Activated CD8-positive, alpha-beta memory T cell treated with anti-CD3 and anti-CD28 coated beads for 1 hour (primary cell): ENCODE measurements at places on chromosomes 7 and 10.

- peak; percentile 27 for DNase-seq
Observed at GRCh38 chr10:5291501-5292195, 73.1 kb upstream of the UCN3 start.

DNA sequence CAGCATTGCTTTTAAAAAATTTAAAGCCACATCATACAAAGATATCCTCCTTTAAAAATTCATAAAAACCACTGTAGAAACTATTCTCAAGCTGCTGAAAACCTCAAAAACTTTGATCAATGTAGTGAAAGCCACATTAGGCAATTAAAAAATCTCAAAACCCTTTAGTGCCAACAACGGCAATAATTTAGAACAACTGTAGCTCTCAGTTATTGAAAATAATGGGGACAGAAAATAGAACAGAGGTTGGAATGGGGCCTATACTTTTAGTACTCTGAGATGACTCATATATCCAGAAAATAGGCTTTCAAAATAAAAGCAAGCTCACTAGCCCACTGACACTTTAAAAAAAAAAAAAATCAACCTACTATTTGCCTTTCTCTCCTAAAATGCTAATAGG is 87.5 kb downstream of the GSAP start:
- no peak for DNase-seq

DNA sequence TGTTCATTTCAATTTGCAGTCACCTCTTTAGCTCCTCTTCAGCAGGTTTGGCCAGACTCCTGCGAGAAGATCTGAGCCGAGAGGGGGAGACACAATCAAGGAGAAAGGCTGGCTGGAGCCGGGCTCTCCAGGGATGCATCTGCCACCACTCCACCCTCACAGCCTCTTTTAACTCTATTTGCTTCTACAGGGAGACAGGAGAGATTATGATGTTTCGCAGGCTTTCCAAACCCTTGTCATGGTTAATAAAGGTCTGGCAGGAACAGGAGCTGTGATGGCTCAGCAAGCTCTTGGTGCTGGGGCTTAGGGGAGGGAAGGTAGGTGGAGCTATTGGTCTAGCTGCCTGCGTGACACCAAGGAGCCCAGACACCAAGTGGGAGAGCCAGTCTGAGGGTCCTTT is 448.1 kb upstream of the PODXL start:
- DNase-seq, result no peak

GRCh38 chr7:100892364-100893317 is 3.0 kb downstream of the ACHE start:
- no peak for DNase-seq

DNA sequence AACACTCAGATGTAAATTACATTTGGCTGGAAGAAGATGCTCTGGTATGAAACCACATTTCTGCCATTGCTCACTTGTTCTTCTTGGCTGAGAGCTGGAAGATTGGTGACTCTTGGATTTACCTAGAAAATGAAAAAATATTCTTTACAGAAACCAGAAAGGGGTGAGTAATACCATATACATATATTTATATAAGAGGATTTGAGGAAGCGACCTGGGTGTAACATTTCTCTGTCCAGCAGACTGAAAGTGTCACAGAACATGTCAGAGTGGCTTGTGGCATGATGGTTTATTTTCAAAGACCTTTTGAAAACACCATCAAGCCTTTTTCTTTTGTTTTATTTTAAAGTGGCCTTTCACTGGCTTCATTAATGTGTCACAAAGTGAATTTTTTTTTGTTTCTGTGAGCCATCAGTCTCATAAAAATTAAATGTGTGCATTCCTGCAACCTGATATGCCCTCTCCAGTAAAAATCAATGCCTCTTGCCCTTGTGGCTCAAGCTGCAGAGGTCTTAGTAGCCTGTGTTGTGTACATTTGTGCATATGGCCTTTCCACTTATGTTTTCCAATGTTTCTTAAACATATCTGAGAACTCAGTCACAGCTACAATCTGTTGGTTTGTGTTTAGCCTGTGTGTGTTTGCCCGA is 23.5 kb downstream of the CREB5 start:
- no peak for DNase-seq

- no peak for DNase-seq
Observed at GRCh38 chr10:69335063-69335587, 56.8 kb downstream of the HK1 start.

DNA sequence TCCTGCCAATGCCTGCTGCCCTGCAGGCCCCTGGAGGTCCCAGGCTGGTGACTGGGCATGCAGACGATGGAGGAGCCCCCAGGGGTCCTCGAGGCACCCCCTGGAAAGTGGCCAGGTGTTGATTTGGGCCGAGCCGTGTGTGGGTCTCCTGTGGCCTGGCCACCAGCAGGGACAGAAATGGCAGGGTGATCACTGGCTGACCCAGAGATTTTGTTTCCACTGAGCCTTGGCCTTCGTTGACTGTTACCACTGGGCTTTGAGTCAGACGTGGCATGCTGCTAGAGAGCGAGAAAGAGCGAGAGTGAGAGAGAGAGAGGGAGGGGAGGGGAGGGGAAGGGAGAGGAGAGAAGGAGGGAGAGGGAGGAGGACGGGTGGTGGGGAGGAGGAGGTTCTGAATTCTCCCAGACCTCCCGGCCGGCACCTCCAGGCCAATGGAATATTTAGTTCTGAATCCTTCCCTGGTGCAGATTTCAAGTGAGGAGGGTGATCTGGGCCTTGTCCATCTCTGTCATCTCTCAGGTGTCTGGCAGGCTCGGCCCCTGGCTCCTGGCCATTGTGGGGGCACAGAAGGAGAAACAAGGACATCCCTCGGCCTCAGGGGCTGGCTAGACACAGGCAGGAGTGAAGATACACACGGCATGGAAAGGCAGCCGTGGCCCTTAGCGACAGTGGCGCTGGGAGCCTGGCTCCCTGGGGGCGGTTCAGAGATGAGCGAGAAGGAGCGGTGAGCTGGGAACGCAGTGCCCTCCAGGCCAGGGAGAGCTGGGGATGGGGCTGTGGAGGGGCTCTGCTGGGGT is 58.2 kb downstream of the GLRX3 start:
- DNase-seq, result no peak

GRCh38 chr10:1659221-1659791 is 78.0 kb downstream of the ADARB2 start:
- no peak for DNase-seq

DNA sequence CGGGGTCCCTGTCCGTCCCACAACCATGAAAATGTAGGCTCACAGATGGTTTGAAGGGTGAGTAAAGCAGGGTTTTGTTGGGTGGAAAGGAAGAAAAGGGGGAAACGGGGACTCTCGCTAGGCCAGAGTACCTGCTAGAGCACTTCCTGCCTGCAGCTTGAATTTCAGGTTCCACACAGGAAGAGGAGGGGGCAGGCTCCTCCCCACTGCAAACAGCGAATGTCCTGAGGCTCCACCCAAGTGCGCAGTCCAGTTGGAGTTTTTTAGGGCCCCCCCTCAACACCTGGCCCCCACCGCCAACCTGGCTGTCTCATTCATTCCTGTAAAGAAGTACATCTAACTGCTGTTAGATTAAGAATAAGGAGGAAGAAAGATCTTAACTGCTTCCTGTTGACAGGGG is 414.7 kb downstream of the SH2D4B start:
- no peak for DNase-seq

DNA sequence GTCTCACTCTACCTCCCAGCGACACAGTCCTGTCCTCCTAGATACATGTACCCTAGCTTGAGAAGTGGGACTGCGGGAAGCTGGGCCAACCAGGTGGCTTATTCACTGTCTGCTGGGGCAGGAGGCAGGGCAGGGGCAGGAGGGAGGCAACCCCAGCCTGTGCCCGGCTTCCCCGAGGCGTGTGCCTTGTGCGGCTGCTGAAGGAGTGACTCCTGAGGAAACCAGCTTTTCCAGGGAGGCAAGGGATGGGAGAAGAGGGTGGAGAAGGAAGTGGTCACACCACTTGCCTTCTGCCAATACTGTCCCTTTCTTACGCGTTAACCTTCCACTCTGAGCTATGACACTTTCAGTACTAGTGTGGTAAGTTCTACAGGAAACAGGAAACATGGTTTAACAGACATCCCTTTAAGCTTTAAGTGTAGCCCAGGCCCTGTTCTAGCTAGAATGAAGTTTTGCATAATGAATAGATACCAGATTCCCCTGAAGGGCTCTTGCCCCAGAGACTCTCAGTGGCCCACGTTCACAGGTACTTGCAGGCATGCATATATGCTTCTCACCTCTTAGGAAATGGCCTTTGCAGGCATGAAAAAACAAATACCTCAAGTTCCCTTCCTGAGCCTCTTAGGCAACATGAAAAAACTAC is 40.6 kb downstream of the SYPL1 start:
- peak; percentile 8 for DNase-seq

DNA sequence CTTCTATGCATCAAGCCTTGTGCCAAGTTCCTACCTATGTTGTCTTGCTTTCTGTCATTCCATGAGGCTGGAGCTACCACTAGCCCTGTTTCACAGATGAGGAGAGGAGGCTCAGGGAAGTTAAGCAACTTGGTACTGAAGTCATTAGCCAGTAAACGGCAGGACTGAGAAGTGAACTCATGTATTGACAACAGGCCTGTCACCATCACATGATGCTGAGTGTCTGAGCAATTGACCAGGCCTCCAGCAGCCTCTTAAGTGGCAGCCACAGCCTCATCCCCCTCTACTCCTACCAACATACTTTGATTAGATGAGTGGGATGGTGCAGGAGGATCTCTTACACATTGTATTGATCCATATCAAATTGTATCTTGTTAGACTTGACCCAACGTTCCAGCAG is 317.6 kb downstream of the GRID1 start:
- DNase-seq, result no peak

- no peak for DNase-seq
Observed at GRCh38 chr10:19832699-19833098, 16.5 kb downstream of the PLXDC2 start.

DNA sequence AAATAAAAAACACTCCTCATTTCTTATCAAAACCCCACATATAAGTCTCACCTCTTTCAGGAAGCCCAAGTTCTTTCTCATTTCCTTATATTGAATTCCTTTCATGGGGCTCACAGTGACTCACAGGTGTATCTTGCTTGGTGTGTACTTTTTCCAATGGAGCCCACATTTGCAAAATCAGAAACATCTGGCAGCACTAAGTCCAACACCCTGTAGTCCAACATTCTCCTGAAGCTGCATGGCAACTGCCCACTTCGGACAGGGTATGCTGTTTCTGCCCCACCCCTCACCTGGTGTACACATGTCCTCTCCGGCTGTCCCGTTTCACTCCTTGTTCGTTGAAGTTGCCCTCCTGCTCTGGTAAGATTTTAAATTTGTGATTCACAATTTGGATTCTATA is 544.1 kb downstream of the SORCS3 start:
- no peak for DNase-seq

DNA sequence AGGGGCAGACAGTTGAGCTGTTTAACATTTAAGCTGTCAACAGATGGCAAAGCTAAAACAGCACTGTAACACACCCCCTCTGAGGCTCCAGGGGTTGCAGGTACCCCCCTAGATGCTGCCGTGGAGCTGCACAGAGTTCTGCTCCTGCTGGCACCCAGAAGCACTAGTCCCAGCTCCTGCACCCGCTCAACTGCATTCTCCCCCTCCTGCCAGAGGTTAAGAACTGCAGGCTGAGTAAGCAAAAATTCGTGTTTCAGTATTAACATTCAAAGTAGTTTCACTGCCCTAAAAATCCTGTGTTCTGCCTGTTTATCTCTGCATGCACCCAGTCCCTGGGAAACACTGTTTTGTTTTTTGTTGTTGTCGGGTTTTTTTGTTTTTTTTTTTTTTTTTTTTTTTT is 790.8 kb upstream of the KCND2 start:
- no peak for DNase-seq

DNA sequence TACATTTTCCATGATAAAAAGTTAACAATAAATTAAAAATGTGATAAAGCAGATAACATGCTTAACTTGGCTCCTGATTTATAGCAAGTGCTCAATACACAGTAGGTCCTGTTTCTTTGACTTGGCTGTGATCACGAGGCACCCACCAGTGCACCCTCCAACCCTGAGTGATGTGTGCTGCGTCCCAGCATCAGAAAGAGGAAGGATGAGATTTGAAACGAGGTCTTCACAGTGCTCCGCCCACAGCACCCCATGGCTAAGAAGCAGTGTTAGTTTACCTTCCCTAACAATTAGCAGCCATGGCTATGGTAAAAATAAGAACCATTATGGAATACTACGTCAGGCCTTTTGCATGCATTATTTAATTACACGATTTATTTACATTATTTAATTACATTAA is 292.0 kb upstream of the ZMIZ1 start:
- DNase-seq, result no peak

DNA sequence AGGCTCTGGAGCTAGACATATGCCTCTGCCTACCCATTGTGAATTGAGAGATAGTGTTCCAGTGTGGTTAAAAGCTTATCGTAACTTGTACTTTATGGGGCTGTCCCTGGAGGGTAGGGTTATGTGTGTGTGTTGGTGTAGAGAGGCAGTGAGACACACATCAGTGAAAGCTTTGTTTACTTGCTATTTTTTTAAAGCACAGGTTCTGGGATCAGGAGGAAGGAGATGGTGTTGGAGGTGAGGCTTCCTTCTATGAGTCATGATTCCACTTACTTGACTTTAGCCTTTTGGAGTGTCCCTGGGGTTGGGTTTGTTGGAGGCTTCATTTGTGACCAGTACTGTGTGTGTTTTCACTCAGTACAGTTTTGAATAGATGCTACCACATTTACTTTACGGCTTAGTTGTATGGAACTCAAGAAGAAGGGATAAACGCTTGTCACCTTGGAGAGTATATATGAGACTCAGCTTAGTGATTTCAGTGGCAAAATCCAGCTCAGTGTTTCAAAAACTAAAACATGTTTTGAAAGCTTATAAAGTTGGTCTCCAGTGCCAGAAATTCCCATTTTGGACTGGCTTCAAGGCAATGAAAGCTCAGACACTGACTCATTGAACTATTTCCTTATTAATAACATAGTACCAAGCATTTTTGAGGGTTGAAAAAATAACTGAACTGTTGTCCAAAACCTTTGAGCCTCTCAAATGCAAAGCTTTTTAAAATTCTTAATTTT is 106.2 kb downstream of the PLXDC2 start:
- DNase-seq, result no peak

DNA sequence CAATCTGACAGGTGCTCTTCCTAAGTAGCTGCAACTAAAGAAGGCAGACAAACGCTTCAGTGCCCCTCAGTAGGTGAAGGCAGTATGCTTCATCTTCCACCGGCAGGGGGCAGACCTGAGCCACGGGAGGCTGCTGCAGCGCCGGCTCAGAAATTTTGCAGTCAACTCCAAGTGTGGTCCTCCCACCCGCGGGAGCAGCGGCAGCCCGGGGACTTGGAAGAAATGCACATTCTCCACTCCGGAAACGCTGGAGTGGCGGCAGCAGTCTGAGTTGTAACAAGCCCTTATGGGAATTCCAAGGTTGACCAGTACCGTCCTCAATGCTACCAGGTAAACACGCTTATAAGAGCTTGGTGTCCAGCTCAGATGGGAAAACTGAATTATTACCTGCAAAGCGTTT is 3.4 kb downstream of the IGFBP3 start:
- no peak for DNase-seq
